Mesothelial cell of epicardium (in vitro differentiated cells): ENCODE measurements at places on chromosomes 2 and 18.

GRCh38 chr2:13901526-13901925 lies 731.0 kb upstream of the LRATD1 start:
- H3K36me3 ChIP-seq = no peaks in the 10 kb centered on the region
- DNase-seq = no peak
- no peak overlapping the region for H3K27ac ChIP-seq
- peaks cover 2% of the 10 kb centered on the region for H3K27me3 ChIP-seq
- H3K4me3 ChIP-seq = no peak overlapping the region
- H3K4me1 ChIP-seq = no peaks in the 10 kb centered on the region

DNA sequence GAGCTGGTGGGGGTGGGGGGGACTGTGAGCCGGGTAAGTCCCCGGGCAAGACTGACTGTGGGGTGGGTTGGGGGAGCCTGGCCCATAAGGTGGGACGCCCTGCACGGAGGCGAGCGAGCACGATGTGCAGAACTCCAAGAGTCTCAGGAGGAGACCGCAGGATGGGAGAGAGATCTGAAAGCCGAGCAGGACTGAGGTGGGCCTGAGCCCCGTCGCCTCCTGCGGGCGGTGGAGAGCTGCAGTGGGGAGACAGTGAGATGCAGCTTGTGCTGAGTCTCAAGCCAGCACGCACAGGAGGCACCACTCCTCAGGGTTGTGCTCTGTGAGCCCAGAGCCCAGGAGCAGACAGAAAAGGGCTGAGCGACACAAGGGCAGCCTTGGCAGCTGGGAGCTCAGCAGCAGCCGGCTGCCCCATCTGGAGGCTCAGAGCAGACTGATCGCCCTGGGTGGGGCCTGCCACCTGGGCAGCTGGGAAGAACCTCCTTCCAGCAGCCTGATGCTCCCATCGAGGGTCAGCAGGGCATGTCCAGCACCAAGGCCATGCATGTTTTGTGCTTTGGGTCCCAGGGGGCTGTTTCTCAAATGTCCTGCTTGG lies 15.9 kb downstream of the ARHGEF4 start:
- H3K27ac ChIP-seq = no peak overlapping the region
- no peaks in the 10 kb centered on the region for H3K4me1 ChIP-seq
- DNase-seq = no peak
- H3K27me3 ChIP-seq = peaks cover 2% of the 10 kb centered on the region

- H3K36me3 ChIP-seq = no peaks in the 10 kb centered on the region
- peak overlapping the region; percentile 87 for H3K27ac ChIP-seq
- H3K27me3 ChIP-seq = no peaks in the 10 kb centered on the region
- no peak for DNase-seq
- no peak overlapping the region for H3K4me3 ChIP-seq
These were observed 36.0 kb upstream of the TANK start for GRCh38 chr2:161124201-161124600.

DNA sequence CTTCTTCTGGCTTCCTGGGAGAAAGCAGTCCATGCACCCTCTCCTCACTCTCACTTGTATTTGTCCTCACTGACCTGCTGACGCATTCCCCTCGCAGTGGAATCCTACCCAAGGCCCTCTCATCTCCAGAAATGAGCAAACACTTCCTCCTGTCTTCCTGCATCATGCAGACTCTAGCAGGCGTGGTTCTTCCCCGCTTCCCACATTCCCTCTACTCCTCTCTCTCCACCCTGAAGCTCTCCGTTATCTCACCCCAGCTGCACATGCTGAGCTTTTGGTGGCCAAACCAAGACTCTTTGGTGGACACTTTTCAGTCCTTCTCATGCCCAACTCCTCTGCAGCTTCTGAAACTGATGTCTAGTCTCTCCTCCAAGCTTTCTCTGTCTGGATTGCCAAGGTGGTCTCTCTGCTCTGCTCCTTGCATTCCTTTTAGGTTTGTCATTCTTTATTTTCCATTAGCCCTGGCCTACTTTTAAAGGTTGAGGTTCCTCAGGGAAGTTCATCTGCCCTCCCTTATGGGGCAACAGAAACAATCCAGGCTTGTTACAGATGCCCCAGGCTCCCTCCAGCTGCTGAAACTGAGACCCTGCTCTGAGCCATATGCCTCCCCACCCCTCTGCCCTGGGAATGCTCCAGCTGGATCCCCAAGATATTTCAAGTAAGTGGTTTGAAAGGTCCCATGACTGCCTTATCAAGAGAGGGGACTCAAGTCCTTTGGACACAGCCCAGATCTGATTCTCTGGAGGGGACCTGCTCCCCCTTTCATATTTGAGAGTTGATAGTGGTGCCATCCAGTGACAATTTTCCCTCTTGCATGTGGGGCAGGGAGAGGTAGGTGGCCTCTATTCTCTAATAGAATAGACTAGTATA lies 835 bp upstream of the IL18RAP start:
- no peak overlapping the region for H3K4me3 ChIP-seq
- no peaks in the 10 kb centered on the region for H3K4me1 ChIP-seq
- no peaks in the 10 kb centered on the region for H3K36me3 ChIP-seq
- H3K27ac ChIP-seq = no peak overlapping the region

GRCh38 chr2:158045362-158045761 lies 56.3 kb upstream of the UPP2 start:
- H3K27me3 ChIP-seq = no peaks in the 10 kb centered on the region
- no peak overlapping the region for H3K27ac ChIP-seq
- H3K4me3 ChIP-seq = no peak overlapping the region
- no peak for DNase-seq
- peaks cover 16% of the 10 kb centered on the region for H3K4me1 ChIP-seq
- H3K36me3 ChIP-seq = no peaks in the 10 kb centered on the region
